ENCODE measurements at places on chromosomes 2 and 18.

GRCh38 chr2:164114937-164115336 lies 379.1 kb upstream of the FIGN start:
- no peak for DNase-seq

DNA sequence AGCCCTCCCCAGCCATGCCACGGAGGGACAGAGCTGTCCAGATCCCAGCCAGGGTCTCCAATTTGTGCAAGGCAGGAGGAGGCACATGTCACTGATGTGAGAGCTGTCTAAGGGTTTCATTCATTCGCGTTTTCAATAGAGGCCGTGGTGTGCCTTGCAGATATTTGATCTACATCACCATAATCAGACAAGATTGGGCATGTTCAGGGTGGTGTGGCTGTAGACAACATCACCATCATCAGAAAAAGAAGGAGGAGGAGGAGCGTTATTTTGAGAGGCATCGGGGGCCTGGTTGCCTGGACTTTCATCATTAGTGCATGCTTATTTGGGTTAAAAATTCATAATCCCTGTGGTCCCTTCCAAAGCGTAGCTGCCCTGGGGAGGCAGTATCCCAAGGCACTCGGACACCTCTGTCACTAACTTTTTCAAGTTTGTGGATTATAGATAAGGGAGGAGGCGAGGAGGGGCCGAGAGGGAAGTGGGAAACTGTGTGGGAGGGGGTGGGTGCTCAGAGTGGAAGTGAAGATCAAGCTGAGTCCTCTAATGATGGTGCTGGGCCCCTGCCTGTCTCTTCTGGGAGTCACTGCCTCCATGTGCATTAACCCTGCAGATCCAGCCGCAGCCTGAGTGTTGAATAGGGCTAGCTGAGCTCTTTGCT lies 194.1 kb downstream of the CTIF start:
- no peak for DNase-seq

GRCh38 chr18:78140294-78140693 lies 839.3 kb upstream of the SALL3 start:
- DNase-seq, result no peak

GRCh38 chr2:182018218-182018617 lies 32.6 kb downstream of the PPP1R1C start:
- peak; percentile 62 for DNase-seq

GRCh38 chr2:234476766-234477165 lies 20.1 kb downstream of the ARL4C start:
- DNase-seq, result no peak

- DNase-seq, result no peak
Observed at GRCh38 chr2:112923967-112924338, 13.0 kb downstream of the IL37 start.

GRCh38 chr2:218060118-218060517 lies 8.9 kb upstream of the RUFY4 start:
- DNase-seq, result no peak

GRCh38 chr18:59448546-59448945 lies 89.5 kb upstream of the LMAN1 start:
- DNase-seq, result peak; percentile 31

DNA sequence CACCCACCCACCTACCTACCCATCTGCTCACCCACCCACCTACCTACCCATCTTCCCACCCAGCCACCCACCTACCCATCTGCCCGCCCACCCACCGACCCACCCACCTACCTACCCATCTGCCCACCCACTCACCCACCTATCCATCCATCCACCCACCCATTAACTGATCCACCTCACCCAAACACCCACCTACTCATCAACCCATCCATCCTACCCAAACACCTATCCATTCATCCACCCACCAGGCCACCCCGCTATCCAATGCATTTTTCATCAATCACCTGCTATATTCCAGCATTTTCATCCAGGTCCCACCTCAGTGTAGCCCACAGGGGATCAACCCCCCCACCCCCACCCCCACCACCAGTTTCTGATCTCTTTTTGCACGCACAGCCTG lies 121.8 kb downstream of the GLI2 start:
- no peak for DNase-seq

DNA sequence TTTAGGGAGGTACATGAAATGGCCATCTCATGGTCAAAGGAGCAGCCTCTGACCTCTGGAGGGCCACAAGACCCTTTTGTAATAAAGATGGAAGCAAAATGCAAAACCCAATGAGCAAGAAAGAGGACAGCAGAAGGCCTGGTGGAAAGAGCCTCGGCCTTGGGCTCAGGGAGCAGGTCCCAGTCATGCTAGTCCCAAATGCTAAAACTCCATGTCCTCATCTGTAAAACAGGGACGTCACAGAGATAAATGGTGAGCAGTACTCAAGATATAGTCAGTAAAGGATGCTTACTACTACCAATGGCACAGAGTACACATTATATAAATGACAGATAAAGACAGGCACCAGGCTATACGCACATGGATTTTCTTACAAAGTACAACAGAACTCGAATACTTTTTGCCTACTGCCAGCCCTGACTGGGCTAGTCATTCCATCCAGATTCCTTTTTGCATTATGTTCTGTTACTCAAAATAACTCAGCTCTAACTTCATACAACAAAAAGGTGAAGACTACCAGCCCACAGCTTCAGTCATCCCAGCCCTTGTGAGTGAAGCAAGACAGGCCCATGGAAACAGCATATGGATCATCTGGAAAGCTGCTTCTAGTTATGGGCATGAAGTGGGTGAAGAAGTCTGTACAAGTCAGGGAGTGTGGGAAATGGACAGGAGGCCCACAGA lies 64.9 kb upstream of the TFCP2L1 start:
- no peak for DNase-seq

DNA sequence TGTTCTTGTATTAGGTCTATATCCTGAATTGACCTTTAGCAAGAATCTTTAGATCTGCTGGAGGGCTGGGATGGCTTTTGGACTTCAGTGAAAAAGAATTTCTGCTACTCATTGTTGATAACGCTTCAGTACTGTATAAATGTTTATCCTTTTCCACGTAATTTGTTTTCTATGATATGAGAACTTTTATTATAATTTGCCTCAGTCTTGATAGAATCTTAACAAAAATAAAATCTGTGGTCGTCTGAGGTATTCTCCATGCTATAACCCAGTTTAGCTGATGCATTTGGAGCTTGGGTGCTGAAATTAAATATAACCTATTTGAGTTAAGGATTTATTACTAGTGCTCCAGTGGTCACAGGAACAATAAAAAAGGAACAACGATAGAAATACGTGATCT lies 71.1 kb downstream of the ACTR3 start:
- no peak for DNase-seq

GRCh38 chr2:239809391-239809790 lies 215.8 kb downstream of the NDUFA10 start:
- no peak for DNase-seq

GRCh38 chr2:224286923-224287322 lies 115.0 kb downstream of the FAM124B start:
- no peak for DNase-seq

GRCh38 chr2:6254441-6254840 lies 562.3 kb downstream of the SOX11 start:
- no peak for DNase-seq

- DNase-seq, result peak; percentile 78
Observed at GRCh38 chr2:62456721-62457539, 49.1 kb downstream of the TMEM17 start.

DNA sequence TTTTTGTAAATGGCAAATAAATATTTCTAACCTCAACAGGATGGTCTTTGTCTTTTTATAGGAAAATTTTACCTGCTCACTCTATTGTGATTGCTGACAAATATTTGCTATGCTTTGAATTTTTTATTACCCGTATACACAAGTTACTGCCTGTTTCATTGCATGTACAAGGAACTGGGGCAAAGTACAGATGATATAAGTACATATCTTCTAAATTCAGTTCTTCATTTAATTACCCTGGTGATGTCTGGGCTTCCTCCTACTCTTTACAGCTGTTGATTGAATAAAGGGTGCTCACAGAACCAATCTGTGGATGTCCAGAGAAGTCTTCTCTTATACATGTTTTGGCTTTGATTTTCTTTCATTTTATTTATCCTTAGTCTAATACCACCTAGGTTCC lies 26.5 kb downstream of the KCNE4 start:
- no peak for DNase-seq

GRCh38 chr2:216922175-216922780 lies 62.4 kb upstream of the TNP1 start:
- no peak for DNase-seq

DNA sequence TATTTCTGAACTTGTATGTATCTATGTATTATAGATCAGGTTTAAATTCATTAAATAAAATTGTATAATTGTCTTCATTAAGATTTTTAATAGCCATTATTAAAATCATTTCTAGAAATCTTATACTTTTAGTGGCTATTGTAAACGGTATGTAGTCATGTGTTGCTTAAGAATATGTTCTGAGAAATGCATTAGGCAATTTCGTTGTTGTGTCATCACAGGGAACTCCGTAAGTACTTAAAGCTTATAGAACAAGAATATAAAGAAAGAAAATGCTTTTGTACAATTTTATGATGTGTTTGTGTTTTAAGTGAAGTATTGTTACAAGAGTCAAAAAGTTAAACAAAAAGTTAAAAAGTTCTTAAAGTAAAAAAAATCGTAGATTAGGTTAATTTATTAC lies 765.8 kb downstream of the METTL4 start:
- no peak for DNase-seq

- DNase-seq, result peak; percentile 46
Observed at GRCh38 chr18:9516437-9517064, 41.2 kb downstream of the RALBP1 start.

DNA sequence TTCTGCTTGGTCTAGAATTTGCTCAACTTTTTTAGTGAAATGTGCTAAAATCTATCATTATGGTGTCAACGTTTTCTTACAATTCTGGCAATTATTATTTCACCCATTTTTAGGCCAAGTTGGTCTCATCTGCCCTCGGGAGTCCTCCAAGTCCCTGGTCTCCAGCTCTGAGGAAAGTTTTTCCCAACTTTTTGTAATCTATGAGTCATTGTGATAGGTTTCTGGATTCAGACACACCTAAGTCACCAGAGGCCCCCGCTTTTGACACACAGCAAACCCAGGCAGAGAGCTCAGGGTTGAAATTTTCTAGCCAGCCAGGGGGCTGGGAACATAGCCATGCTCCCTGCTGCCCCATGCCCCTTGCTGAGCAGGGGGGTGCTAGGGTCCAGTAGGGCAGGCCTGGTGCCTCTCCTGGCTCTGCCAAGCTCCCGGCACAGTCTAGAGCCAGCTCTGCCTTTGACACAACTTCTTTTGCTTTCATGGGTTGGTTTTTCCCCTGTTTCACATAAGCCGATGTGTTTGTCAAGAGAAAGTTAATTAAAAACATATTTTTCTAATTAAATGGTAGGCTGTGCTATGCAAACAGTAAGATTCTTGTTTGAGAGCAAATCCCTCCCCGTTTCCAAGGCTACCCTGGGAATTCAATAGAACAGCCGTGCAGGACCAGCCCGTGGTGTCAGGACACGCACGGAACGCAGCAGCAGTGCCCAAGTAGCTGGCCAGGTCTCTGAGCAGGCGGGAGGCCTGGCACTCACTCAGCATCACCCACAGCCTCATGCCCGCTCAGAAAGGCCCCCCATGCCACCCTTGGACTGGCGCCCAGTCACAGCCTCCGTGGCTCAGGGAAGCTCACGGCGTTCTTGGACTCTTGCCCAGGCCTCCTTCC lies 25.5 kb upstream of the SNED1 start:
- DNase-seq, result no peak

DNA sequence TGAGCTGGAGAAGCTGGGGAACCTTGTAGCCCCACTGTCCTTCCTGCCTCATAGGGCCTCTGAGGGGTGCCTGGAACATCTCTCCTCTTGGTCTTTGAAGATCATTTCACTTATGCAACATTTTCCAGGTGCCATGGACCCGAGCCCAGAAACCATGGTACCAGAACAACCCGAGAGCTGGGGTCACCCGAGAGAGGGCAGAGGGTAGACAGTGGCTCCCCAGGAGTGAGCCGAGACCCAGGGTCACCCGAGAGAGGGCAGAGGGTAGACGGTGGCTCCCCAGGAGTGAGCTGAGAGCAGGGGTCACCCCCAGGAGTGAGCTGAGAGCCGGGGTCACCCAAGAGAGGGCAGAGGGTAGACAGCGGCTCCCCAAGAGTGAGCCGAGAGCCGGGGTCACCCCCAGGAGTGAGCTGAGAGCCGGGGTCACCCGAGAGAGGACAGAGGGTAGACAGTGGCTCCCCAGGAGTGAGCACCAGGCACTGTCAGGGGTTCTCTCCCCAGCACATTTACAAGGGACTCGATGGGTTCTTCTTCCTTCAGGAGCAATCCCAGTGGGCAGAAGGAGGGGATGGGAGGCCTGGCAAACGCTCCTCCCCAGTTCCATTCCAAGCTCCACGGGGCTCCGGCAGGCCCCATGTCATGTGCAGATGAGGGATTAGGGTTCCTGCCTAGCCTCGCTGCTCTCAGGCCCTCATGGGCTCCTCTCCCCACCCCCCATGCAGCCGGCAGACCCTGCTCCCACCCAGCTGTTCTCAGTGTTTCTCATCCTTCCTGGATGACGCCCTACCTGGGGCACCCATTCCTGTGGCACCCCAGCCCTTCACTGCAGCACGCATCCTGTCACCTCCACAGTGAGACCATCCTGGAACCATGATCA lies 163.5 kb downstream of the RTP5 start:
- no peak for DNase-seq

- DNase-seq, result no peak
Observed at GRCh38 chr2:130380096-130380934, 24.5 kb downstream of the PTPN18 start.

DNA sequence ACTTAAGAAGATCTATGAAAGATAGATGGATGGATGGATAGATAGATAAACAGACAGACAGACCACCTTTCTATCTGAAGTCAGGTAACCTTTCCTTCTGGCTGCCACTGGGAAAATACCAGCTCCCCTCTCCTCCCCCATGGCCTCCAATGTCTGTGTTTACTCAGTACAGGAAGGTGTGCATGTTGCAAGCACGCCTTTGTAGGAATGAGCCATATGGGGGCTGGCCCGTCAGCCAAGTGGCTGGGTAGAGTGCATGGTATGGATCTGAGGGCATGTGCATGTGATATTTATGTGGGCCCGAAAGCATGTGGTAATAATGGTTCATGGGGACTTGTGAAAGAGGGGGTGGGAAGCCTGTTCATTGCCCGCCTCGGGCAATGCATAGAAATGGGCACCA lies 109.2 kb upstream of the FZD7 start:
- no peak for DNase-seq

DNA sequence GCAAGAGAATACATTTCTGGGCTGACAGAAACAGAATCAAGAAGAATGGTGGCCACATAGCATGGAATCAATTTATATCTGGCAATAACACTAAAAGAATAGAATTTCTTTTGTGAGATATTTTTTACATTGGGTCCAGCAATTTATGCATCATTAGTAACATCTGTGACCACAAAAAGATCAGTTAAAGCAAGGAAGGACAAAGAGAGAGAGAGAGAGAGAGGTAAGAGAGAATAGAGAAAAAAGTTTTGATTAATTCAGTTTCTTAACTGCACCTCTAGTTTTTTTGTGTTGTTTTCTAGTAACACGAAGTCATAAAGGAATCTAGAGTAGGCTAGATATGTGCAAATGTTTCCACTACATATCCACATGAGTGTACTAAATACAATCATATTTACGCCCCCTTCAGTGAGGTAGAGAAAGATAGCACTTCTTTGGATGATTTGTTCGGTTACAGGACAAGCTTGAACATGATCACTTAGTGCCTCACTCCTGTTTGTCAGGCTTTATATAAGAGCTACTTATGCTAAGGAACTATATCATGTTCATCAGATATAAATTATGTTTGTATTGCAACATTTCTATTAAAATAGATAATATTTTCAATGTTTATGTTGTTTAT lies 247.4 kb upstream of the COL3A1 start:
- no peak for DNase-seq
